ENCODE measurements at places on chromosomes 4 and X.

DNA sequence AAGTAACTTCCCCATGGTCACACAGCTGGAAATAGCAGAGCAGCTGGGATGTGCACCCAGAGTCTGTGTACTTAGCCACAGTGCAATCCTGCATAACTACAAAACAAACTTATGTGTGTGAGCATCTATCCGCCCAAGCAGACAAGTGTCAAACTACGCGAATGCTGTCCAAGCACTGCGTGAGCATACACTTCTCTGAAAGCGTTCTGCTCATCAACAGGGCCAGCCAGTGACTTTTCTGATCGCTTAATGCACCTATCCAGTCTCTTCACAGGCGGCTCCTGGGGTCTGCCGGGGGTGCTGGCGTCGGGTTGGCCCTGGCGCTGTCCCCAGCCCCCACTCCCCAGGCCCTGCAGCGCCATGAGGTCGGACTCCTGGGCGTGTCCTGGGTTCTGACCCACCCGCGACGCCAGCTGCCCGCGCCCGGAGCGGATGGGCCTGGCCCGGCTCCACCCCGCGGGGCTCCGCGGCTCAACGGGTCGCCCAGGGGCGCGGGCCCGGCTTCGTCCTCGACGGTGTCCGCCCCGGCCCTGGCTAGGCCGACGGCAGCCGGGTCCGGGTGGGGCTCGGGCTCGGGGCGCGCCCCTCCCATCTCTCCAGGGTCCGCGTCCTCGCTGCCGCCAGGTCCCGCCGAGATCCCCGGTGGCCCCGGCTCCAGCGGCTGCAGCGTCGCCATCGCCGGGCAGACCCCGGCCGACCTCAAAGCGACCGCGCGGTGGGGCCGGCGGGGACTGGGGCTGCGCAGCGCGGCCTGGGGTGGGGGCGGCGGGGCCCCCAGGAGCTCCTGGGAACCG, 1.3 kb upstream of the ZNF141 start:
- DNase-seq = no peak

GRCh38 chr4:187064033-187064432, 340.4 kb upstream of the FAT1 start:
- DNase-seq = no peak

- DNase-seq = no peak
Measured at GRCh38 chr4:80101071-80101791, 28.2 kb upstream of the ANTXR2 start.

DNA sequence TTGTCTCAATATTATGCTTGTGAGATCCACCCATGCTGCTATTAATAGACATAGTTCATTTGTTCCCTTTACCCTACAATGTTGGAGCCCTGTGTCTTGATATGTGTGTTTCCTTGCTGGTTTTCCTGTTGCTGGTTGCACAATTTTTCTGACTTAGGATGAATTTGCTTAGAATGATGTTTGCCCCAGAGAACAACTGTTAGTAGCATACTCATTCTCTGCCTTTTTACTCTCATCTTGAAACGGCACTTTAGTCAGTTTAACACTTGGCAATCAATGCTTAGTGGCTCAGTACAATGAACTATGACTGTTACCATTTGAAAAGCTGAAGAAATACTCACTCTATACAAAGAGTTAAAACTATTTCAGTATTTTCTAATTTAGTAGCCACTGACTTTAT, 158.8 kb upstream of the NDST4 start:
- no peak for DNase-seq

DNA sequence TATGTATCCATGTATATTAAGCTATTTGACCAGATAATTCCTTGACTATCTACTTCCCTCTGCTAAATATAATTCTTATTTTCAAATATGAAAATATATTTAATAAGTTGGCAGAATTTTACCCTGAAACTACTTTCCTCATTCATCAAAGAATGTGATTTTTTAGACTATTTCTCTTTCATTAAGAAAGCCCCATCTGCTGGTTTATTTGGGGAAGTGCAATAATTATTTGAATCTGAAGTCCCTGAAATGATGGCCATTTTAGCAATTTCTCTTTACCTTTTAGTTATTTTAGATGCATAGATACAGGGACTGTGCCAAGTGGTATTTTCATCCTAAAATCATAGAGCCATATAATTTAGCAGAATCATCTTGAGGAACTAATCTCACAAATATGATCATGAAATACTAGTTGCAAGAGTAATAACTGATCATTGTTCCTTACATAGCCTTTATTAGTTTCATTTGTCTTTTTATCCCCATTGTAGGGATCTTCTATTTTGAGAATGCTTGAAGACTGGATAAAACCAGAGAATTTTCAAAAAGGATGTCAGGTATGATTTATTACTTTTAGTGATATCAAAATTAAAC, 39.0 kb downstream of the ENPEP start:
- peak; percentile 50 for DNase-seq

DNA sequence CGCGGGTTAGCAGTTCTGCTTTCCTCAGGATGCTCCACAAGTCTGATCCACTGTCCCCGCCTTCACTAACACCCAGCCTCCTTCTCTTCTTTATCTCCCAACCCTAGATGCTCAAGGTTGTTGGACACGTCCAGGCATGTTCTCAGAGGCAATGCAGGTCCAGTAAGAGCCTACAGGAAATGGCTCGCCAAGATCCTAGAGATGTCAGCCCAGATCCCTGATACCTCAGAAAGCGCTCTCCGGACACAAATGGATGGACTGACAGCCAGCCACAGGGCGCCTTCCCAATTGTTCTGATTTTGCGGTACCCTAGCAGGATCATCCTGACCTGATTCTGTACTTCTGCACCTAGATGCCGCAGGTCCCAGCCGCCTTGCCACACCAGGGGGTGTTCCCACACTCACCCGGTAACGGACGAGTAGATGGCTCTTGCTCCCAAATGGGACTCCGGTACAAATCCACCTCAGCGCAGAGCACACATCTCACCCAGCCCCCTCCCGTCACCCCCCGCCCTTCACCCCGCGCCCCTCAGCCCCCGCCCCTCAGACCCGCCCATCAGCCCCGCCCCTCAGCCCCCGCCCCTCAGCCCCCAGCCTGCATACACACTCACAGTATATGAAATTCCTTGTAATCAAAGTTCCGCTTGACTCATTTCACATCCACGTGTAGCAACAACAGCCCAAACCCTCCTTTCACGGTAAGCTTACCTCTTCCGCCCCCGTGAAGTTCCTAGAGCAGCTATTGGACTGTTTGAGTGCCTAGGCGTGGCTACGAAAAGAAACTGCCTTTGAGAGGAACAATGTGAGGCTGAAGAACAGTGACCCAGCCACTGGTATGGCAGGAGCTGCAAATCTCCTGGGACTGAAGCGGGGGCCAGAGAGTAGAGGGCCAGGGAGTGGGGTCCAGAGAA, at the start of gene EDA2R:
Gene EDA2R, minus strand, starts transcription at position 488 of the 910 bp plus-strand sequence. CDS start 23,058 bp downstream, outside the sequence.
- peak; percentile 81 for DNase-seq

DNA sequence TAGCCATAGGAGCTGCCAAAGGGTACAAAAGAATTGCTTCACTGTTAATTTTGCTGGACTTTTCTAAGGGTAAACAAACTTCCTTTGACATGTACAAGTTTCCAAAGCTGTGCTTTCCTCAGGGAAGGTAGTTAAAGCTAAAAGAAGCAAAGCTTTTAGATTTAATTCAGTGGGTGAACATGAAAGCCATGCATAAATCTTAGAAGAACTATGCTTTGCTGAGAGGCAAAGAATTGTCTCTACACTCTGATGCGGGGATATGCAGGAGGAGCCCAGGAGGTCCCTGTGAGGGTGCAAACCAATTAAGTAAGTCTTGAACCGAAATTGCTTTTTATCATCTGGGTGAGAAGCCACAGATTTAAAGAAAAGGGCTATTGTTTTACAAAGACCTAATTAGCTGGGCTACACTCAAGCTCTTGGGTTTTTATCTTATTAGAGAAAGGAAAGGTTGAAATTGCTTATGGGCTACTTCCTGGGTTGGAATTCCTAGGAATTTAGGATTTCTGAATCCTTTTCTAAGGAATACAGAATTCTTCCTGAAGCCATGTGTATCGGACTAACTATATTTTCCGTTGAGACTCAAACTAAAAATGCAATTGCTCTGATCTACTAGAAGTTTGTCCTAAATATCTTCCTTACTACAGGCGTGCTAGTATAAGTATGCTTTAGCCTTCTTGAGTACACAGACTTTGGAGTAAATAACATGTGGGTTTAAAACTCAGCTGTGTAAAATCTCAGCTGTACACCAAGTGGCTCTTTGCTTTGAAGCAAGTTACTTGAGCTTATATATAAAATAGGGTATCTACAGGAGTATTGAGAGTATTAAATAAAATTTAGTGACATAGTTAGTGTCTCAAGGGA, 188.4 kb upstream of the ANK2 start:
- DNase-seq = no peak

DNA sequence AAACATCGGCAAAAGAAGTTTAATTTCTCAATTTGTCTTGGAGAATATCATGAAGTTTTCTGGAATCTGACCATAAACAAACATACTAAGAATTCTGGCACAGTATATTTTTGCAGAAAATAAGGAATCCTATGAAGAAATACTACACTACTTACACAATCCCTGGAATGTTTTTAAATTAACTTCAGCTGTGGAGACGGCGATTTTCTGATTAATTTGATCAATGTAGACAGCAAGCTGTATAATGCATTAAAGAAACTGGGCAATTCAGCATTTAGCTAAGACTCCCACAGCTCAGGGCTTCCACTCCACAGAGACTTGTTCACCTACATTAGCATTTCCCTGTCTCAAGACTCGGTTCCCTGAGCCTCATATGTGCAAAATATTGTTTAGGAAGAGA, 12.2 kb downstream of the EGFL6 start:
- DNase-seq = no peak

- no peak for DNase-seq
Measured at GRCh38 chr4:127525608-127526007, 107.1 kb upstream of the INTU start.

DNA sequence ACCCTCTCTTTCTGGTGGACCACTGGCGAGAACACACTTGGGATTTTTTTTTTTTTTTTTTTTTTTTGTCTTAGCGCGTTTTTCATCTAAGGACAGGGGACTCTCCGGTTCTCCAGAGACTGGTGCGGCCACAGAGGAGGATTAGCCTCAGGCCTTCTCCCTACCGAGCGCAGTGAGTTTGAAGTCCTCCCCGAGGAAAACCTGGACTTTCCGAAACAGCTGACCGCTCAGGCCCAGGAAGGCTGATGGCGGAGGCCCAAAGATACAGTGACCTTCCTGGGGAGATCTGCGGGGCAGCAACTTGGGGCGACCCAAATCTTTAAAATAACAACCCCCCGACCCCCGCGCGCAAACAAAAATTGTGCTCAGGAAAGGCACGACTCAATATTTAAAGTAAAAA, 9.2 kb downstream of the NKX3-2 start:
- no peak for DNase-seq

GRCh38 chr4:41081847-41082246, 132.5 kb downstream of the APBB2 start:
- DNase-seq = no peak

DNA sequence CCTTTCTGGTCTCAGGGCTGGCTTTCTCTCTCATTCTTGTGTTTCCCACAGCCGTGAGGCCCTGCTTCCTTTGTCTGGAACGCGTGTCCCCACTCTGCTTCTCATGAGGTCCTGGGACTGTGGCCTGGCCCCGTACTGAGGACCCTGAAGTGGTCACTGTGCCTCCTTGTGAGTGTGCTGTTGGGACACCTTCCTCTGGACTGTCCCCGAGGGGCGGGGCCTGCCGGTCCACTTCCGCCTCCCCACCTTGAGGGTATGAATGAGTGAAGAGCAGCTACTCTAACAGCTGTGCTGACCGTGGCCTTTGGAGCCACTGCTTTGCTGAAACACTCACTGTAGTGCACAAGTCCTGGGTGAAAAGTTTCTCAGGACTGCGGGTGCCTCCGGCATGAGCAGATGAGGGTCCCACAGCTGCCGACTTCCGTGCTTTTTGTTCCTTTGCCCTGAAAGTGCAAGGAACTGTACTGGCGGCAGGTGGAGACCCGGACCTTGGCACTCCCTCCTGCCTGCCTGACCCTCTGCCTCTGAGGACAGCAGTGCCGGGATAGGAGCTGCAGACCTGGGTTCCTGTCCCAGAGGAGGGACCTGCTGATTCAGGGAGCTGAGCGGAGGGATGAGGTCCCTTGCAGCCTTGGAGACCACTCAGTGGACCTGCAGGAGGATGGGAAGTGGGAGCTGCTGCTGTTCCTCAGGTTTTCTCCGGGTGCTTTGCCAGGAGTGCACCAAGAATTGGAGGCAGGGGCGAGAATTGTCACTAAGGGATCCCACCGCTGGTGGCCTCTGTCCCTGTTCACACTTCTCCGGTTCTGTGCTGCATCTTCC, 38.0 kb downstream of the HTT-AS start:
- DNase-seq = no peak

- no peak for DNase-seq
Measured at GRCh38 chr4:135824759-135825296, 1623.2 kb upstream of the PABPC4L start.

DNA sequence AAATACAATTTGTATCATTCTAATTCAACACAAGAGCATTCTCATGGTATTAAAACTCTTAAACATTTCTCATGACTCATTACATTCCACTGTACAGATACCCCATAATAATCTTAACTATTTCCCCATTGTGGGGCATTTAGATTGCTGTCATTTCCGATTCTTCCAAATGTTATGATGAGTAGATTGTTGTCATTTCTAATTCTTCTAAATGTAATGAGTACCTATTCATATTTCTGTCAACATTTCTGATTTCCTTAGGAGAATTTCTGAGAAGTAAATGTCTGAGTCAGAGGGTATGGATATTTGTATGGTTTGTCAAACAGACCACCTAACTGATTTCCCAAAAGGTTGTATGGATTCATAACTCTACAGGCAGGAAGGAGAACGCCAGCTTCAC, 8.3 kb downstream of the S100G start:
- peak; percentile 1 for DNase-seq

DNA sequence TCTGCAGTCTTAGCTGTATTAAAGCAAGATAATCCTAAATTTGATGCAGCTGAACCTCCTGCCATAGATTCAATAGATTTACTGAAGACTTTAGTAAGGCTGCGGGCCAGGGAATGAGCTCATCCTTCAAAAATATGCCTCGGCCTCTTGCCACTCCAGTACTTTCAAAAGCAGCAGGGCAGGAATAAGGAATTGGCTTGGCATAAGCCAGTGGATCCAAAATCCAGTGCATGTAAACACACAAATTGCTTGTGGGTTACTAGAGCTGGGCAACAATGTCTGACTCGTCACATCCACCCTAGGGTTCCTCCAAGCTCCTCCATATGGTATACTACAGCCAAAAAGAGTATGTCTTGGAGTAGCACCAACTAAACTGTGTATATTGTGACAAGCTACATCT, 165.0 kb downstream of the AMELX start:
- DNase-seq = no peak

DNA sequence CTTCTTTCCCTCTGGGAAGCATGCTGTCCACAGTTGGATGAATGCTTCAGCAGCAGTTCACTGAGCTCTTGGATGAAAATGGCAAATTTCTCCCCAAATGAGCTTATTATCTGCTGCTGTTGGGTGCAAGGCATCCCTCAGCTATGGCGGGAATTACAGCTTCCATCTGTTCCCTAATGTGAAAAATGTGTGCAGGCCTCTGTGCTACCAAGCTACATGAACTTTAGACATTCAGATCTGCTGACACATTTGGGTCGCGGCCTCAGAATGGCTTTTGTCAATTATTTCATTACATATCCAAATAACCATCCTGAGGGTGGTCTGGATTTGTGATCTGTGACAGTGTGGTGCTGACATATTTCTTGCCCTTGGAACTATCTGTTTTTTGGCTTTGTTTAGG, 119.5 kb upstream of the SCML1 start:
- no peak for DNase-seq
